ENCODE measurements at places on chromosomes 2 and 18.

GRCh38 chr2:204108781-204109295 is 172.3 kb downstream of the ICOS start:
- DNase-seq = no peak

GRCh38 chr2:64987001-64987955 is 1.9 kb upstream of the SLC1A4 start:
- DNase-seq = no peak

DNA sequence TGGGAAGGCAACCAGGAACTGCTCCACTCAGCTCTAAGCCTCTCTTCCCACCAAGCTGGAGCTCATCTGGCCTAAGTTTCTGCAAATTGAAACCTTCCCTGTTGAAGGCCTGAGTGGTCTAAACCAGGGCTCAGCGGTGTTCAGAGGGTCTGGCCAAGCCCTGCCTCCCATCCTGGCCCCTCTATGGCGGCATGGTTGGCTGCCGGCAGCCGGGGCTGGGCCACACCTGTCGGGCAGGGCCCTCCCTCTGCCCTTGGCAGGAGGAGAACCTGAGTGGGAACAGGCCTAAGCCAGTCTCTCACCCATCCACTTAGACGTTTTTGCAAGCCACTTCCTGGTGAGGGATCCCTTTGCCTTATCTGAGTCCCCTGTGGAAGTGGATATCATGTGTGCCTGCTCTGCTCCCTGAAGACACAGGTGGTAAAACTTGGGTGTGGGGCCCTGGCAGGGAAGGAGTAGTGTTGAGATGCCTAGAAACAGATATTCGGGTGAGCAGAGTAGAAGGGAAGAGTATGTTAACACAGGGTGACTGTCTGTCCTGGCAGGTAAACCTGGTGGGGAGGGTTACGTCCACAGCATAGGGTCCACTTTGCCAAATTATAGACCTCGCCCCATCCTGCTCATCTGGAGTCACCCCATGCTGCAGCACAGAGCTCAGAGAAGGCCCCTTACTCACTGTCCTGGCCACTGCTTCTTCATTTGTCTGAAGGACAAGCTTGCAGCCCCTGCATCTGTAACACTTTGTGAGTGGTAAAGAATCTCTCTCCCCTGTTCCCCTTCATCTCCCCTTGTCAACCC is 63.0 kb upstream of the SIX2 start:
- no peak for DNase-seq

DNA sequence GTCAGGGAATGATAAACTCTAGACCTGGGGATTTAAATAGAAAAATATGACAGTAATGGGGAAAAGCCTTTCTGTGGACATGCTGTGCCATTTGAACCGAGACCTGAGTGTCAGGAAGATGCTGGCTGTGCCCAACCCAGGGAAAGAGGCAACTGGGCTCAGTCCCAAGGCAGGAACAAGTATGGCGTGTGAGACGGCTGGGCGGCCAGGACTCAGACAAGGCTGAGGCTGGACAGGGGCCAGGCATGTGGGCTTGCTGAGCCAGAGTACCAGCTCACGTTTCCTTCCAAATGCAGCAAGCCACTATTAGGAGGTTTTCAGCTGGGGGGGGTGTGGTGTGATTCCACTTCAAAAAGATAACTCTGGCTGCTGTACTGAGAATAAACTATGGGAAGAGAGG is 92.4 kb downstream of the INPP5D start:
- DNase-seq = no peak

DNA sequence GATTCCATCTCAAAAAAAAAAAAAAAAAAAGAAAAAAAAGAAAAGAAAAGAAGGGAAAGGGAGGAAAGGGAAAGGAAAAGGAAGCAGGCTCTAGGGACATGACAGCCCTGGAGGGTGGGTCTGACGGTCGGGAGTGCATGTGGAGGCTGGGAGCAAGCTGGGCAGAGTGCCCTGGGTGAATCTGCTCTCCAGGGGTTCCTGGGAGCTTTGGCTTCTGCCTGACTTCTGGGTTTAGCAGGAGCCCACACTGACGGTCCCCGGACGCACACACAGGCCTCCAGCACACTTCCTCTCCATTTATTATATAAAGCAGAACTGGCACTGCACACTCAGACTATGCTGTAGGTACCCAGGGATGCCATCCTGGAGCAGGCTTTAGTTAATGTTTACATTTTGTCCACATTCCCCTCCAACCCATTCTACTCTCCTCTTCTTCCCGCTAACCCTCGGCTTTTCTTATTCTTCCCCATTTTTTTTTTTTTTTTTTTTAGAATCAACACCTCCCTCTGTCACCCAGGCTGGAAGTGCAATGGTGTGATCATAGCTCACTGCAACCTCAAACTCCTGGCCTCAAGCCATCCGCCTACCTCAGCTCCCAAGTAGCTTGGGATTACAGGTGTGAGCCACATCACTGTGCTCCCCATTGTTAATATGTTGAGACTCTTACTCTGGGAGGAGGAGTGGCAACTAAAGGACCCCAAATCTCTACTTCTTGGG is 151.1 kb upstream of the SLC1A4 start:
- no peak for DNase-seq
